ENCODE measurements at places on chromosomes 13 and 19.

DNA sequence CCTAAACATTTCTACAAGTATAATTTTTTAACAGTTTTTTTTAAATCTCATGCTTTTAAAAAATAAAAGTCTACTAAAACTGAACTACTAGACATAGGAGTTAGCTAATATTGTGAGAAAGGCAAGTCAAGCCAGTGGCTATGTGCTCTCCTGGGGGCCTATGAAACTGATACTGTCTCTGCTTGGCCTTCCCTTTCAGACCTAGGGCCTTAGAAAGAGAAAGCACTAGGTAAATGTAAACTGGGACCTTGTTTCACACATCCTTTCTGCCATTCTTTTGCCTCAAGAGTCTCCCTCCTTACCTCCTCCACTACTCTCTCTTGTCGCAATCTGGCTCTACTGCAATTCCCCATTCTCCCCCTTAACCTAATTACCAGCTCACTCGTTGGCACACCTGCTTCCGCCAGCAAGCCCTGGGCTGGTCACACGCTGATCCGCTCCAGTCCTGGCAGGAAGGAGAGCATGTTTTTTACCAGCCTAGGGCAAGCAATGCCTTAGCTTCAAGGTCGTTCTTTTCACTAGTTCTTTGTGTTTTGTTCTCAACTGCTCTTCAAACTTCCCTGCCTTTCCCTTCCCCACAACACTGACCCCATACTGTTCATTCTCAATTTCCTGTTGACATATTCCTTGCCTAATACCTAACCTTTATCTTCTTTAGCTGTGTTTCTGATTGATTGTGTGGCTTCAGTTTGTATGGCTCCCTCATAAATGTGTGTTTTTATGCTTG lies 23.1 kb downstream of the TBC1D4 start:
- DNase-seq, result no peak

- DNase-seq, result no peak
Measured at GRCh38 chr13:109593230-109593629, 193.2 kb downstream of the IRS2 start.

GRCh38 chr13:110553417-110553816 lies 8.1 kb downstream of the RAB20 start:
- no peak for DNase-seq

DNA sequence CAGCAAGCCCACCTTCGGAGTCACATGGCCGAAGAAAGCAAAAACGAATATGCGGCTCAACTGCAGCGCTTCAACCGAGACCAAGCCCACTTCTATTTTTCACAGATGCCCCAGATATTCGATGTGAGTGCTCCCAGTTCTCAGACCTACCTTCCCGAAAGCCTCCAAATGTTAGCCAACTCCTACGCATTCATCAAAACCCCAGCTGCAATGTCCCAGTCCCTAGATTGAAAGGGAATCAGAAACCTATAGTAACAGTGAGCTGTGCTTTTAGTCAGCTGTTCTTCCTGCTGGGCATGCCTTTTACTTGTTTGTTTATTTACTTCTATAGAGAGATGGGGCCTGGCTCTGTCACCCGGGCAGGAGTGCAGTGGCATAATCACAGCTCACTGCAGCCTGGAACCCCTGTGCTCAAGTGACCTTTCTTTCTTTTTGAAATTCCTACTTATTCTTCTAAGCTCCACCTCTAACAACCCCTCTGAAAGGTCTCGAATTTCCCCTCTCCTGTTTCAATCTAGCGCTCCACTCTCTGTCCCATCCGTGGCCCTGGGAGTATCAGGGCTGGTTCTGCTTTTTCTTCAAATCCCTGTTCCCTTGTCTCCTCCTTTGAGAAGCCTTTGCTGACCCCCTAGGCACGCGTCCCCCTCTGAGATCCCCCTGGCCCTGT lies 4.4 kb downstream of the TRIP10 start:
- no peak for DNase-seq

DNA sequence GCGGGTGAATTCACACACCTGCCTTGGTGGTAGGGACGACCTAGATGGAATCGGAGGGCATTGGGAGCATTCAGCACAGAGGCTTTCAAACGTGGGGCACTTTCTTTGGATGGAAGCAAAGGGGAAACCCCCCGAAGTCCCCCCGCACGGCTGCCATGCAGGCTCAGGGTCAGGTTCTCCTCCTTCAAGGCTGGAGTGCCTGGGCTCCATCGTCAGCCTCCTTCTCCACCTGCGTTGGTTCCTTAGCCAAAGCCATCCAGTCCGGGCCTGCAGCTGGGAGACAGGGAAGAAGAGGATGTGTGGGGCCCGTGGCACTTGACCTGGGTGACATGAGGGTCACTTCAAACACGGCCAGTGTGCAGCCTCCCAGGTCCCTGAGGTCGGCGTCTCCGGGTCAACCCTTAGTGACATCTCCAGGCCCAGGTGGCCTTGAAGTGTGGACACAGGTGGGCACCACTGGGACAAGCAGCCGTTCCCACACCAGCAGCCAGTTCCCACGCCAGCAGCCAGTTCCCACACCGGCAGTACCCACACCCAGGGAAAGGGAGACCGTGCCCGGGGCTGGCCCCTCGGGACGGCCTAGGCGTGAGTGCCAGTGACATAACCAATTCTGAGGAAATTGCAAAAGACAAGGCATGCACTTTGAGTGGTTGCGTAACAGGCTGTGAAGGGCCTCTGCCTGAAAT lies 116.0 kb downstream of the SOX1 start:
- DNase-seq, result no peak

GRCh38 chr19:34154401-34154800 lies 17.9 kb upstream of the LSM14A start:
- DNase-seq, result no peak

GRCh38 chr19:41910240-41910991 lies 17.8 kb downstream of the ERFL start:
- DNase-seq, result no peak

DNA sequence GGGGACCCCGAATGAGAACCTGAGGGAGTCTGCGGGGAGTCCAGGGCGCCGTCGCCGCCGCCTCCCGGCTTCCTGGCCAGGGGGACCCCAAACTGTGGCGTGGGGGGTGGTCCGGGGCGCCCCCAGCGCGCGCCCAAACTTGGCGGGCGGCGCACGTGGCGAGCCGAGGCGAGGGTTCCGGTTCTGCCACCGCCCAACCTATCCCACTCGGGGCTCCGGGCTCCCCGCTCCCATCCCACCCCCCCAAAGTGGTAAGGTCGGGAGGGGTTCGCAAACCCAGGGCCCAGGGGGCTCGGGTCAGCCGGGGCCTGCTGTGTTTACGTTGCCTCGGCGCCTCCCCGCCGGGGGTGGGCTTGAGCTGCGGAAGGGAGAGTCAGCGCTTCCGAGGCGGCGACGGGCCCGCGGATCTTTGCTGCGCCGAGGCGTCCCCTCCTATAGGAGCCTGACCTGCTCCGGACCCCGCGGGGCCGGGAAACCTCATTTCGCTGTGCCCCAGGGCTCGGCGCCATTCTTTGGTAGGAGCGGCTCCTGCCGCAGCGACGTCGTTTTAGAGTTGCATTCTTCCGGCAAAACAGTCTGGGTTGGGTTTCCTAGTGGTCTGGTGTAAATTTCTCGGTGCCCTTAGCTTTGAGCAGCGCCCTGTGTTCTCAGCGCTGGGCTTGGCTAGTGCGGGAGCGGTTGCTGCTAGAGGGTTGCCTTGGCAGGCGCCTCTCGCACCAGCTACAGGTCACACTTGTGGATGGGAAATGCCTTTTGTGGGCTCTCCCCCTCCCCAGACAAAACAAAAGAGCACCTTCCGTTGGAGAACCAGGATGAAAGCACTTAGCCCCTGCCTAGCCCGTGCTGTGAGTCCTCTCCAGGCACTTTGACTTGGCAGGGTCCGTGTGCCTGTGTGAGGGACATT lies 1.2 kb downstream of the DAZAP1 start:
- DNase-seq, result peak; percentile 32

- peak; percentile 89 for DNase-seq
Measured at GRCh38 chr19:55165952-55166529, 372 bp downstream of the DNAAF3 start.

DNA sequence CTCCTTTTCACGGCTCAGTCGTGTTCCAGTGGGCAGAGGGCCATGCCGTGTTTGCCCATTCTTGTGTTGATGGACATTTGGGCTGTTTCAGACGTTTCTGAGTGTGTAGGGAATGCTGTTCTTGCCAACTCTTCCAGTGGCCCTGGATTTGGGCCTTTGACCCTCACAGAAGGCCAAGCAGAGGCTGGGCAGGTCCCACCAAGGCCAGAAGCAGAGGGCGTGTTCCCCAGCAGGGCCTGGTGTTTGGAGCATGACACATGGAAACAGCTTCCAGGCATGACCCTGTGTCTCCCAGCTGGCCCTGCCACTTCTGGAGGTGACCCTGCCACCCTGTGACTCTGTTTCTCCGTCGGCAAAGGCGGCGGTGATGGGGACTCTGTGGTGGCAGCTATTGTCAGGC lies 35.9 kb downstream of the EFNA2 start:
- no peak for DNase-seq

GRCh38 chr13:91079176-91079575 lies 268.3 kb upstream of the MIR17HG start:
- no peak for DNase-seq

DNA sequence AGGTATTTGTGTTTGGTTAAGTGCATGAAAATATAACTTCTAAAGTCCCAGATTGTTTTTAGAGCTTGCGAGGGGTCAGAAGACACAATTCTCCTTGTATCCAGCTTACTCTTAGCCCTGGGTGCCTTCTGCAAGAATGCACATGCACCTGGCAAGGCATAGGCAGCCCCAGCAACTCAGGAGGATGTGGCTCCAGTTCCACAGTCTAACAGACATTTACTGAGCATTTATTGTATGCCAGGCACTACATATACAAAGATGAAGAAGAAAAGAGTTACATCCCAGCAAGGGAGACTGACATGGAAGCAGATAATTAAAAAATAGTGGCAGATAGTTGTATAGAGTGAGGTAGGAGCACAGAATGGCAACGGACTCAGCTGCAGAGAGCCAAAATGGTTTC lies 101.1 kb upstream of the FRY start:
- DNase-seq, result no peak

- DNase-seq, result no peak
Measured at GRCh38 chr19:28887920-28888618, 324.9 kb downstream of the UQCRFS1 start.

DNA sequence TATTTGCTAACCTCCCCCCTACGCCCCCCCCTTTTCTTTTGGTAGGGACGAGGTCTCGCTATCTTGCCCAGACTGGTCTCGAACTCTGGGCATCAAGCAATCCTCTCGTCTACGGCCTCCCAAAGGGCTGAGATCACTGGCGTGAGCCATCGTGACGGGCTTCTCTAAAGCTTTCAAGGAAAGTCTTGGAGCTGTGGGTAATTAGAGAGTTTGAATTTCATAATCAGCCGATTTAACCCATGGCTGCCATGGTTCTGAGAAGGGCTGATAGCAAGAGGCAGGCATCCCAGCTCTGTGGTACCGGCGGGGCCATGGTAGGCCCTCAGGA lies 679 bp upstream of the ABHD8 start:
- no peak for DNase-seq

DNA sequence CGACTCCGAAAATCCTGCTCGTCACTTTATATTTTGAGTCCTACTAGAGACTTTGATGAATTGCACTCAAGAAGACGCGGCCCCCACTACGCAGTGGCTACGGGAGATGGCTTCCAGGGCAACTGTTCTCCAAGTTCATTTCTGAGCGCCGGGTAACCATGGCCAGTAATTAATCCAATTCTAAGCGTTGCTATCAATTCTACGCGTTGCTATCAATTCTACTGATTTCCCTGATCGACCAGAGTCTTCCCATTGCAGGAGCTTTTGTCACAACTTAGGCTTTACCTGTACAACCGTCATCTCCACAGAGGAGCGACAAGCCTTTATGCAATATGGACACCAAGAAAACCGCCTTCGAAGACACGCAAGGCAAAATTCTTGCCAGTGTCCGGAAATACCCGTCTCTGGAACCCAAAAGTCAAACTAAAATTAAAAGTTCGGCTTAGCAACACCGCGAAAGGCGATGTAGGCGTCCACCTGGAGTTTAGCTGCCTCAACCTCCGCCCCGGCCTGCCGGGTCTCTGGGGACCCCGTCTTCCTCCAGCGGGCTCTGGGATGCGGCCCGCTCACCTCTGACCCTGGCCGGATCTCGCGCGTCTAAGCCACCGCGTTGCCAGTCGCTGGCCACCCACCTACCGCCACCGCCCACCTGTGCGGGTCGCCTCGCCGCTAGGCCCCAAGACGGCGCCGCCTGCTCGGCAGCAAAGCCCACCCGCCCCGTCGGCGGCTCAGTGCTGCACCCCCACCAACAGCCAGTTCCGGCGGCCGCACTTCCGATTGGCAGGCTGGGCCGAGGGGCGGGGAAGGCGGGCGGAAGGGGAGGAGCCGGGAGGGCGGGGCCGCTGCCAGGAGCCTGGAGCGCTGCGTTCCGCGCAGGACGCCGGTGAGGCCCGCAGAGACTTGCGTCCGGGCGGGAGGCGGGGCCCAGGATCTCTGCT lies at the start of gene SUPT20H:
TSS of gene SUPT20H (minus strand) at position 779 of the 938 bp plus-strand sequence. CDS start 8,198 bp downstream, outside the sequence.
- DNase-seq, result peak; percentile 87

- DNase-seq, result no peak
Measured at GRCh38 chr19:33306191-33306590, 3.9 kb upstream of the CEBPA start.

DNA sequence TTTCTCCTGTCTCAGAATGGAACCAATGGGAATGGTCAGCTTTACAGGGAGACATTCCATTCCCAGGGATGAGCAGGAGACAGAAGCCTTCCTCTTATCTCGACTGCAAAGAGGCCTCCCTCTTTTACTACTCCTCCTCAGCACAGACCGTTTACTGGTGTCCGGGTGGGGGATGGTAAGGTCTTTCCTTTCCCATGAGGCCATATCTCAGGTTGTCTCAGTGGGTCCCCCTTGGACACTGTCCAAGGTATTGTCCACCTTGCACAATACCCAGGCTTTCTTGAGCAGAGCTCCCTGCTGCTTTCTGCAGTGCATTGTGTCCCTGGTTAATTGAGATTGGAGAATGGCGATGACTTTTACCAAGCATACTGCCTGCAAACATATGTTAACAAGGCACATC lies 7.5 kb upstream of the ZNF808 start:
- no peak for DNase-seq

GRCh38 chr13:85405316-85405897 lies 393.8 kb downstream of the SLITRK6 start:
- DNase-seq, result no peak

GRCh38 chr13:37442996-37443395 lies 155.6 kb downstream of the POSTN start:
- no peak for DNase-seq

DNA sequence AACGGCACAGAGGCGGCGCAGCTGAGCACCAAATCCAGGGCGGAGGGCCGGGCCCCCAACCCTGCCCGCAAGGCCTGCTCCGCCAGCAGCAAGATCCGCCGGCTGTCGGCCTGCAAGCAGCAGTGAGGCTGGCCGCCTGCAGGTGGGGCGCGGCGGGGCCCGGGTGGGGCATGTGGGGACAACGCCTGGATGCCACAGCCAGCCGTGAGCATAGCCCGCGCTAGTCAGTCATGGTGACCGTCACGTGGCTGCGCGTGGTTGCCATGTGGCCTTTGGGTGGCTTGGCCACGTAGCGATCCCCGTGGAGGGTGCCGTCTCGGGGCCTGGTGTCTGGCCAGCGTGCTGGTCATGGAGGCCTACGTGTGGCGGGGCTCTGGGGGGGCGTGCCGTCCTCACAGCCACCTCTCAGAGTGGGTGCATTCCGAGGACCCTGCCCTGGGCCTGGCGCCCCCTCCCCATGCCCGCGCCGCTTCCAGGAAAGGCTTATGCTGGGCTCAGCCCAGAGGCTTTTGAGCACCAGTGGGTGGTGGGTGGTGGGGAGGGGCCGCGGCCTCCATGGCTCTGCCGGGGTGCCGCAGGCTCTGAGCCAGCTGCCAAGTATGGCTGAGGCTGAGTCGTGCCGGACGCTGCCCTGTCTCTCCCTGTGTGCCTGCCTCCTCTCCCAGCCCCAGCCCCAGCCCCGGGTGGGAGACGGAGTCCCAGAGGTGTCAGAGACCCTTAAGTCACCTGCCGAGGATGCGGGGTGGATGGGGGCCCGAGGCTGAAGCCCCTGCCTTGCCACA lies 11.1 kb downstream of the CBARP start:
- DNase-seq, result no peak

Measured in ACHN (cell line).